Chondrocyte (in vitro differentiated cells): ENCODE measurements at places on chromosomes 2 and 18.

DNA sequence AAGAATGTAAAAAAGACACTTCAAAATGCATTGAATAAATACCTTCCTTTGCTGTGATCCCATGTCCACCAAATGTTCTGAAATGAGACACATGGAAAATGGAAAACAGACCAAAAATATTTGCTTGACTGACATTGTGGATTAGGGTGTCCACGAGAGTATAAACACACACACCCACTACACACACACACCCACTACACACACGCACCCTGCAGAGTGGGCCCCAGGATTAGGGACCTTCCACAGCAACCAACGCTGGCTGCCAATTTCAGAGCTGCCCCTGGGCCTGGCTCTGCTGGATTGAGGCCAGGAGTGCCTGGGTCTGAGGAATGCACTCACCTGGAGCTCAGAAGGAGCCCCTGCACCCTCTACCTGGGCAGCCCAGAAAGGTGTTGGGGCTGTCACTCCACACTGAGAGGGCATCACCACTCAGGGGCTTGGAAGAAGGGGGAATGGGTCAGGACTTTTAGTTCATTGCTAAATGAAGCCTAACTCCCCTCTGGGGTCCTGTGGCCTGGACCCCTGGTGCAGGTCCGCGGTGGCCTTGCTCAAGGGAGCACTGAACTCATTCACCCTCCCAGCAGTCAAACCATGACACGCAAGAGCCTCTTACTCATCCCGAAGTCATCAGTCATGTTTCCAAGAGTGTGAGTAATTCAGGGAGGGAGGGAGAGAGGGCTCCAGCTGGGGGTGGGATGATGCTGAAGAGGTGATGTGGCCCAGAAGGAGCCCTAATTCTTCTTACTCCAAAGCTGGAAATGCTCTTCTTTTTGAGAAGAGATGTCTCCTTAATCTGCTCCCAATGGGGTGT is 50.2 kb upstream of the PLB1 start:
- H3K4me1 ChIP-seq, result peaks cover 39% of the 10 kb centered on the region
- H3K4me3 ChIP-seq, result no peak overlapping the region
- DNase-seq, result no peak
- no peaks in the 10 kb centered on the region for H3K36me3 ChIP-seq
- H3K27ac ChIP-seq, result peak overlapping the region; percentile 88

- DNase-seq, result no peak
- no peak overlapping the region for H3K27ac ChIP-seq
- H3K4me3 ChIP-seq, result no peak overlapping the region
- no peaks in the 10 kb centered on the region for H3K27me3 ChIP-seq
These were observed 173.9 kb upstream of the ARL4C start for GRCh38 chr2:234670806-234671205.

- DNase-seq, result no peak
- H3K4me3 ChIP-seq, result no peak overlapping the region
- peaks cover 14% of the 10 kb centered on the region for H3K4me1 ChIP-seq
- no peaks in the 10 kb centered on the region for H3K36me3 ChIP-seq
These were observed 156.8 kb upstream of the RBMS1 start for GRCh38 chr2:160650196-160651118.

DNA sequence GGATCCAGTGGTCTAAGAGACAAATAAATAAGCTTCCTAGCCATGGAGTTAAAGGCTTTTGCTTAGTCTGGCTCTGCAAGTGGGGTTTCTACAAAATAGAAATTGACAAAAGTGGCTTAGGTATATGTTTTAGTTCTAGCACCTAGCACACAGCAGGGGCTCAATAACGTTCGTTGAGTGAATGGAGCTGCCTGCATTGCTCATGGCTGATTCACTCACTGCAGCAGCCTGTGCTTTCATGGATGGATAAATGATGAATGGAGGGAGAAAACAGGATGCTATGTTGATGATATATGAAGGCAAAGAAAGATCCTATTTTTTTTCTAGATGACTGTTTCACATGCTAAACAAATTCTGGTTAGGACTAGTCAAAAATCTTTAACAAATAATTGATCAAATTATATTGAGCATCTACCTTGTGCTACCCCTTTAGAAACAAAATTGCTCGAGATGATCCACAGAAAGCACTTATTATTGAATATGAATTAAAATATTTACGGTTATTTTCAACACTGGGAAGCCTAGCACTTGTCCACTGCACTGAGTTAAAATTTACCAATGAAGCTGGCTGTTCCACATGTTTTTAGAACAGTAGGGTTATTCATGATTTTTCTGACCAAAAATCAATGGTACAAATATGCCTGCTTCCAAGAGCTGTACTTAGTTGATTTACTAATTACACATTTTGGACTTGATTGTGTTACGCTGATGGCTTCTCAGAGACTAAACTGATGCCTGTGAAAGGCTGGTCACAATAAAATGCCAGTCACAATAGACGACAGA is 39.6 kb downstream of the HDHD2 start:
- H3K36me3 ChIP-seq, result peaks cover 24% of the 10 kb centered on the region
- no peaks in the 10 kb centered on the region for H3K27me3 ChIP-seq
- no peak overlapping the region for H3K4me3 ChIP-seq
- no peaks in the 10 kb centered on the region for H3K4me1 ChIP-seq
- DNase-seq, result no peak

GRCh38 chr2:110820128-110820527 is 87.8 kb downstream of the ACOXL start:
- no peak overlapping the region for H3K4me3 ChIP-seq
- DNase-seq, result no peak
- H3K36me3 ChIP-seq, result peaks cover 3% of the 10 kb centered on the region
- H3K4me1 ChIP-seq, result no peaks in the 10 kb centered on the region

DNA sequence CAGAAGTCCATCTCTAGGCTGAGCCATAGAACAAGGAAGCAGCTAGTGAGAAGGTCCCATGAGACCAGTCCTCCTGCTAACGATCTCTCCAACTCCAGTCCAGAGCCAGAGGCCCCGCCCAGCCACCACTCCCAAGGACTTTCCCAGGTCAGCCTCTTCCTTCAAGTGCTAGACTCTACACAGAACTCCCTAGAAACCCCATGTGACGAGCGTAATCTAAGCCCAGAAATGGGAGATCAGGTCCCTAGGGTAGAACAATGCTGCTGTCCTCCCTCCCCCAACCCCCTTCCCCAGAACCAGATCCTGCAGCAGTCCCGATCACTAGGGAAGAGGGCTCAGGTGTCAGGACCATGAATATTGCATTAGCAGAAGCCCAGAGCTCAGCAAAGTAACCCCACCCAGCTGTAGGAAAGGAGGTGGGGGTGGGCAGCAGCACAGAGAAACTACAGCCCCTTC is 6.9 kb downstream of the DCTN1 start:
- H3K4me3 ChIP-seq, result no peak overlapping the region
- DNase-seq, result no peak
- H3K36me3 ChIP-seq, result peaks cover 41% of the 10 kb centered on the region
- H3K27me3 ChIP-seq, result no peaks in the 10 kb centered on the region

DNA sequence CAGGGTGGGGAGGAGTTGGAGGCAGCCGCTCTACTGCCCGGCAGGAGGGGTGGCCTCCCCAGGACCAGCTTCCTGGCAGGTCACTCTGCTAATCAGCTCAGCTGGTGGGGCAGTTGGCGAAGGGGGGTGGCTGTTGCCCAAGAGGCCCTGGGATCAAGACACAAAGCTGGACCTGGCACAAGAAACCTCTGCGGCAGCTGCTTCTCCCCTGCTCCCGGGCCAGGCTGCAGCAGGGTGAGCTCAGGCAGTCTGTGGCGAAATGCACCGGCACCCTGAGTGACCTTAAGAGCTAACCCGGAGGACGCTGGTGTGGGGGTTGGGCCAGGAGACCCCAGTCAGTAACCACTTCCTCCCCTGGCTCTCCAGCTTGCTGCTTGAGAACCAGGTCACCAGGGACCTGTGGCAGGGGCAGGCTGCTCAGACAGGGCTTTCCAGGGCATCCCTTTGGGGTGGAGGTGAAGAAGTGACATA is 31.1 kb downstream of the TOGARAM2 start:
- no peak for DNase-seq
- H3K36me3 ChIP-seq, result no peaks in the 10 kb centered on the region
- H3K4me1 ChIP-seq, result peaks cover 45% of the 10 kb centered on the region
- H3K4me3 ChIP-seq, result no peak overlapping the region
- peaks cover 2% of the 10 kb centered on the region for H3K27me3 ChIP-seq

GRCh38 chr18:59547581-59548182 is 149.5 kb downstream of the CCBE1 start:
- peak overlapping the region; percentile 34 for H3K27ac ChIP-seq
- DNase-seq, result no peak
- H3K36me3 ChIP-seq, result no peaks in the 10 kb centered on the region

DNA sequence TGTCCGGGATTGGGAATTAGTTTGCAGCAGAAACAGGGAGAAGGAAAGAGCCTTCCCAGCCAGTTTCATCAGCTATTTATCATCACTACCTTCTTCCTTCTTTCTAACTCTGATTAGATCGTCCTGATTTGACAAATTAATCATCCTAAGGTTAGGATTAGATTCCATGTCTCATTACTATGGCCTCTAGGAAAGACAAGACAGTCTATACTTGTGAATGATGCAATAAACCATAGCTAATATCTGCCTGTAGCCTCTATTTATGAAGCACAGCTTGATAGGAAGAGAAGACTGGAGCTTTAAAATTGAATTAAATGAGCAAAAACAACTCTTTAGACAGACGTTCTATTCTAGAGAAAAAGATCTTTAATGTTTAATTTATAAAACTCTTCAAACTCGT is 25.2 kb upstream of the FRZB start:
- H3K4me3 ChIP-seq, result no peak overlapping the region
- no peak for DNase-seq
- H3K4me1 ChIP-seq, result peaks cover 55% of the 10 kb centered on the region
- H3K27ac ChIP-seq, result no peak overlapping the region

GRCh38 chr2:221802089-221802488 is 230.0 kb upstream of the EPHA4 start:
- H3K27me3 ChIP-seq, result peaks cover 5% of the 10 kb centered on the region
- no peaks in the 10 kb centered on the region for H3K36me3 ChIP-seq
- no peak overlapping the region for H3K4me3 ChIP-seq
- no peak overlapping the region for H3K27ac ChIP-seq

DNA sequence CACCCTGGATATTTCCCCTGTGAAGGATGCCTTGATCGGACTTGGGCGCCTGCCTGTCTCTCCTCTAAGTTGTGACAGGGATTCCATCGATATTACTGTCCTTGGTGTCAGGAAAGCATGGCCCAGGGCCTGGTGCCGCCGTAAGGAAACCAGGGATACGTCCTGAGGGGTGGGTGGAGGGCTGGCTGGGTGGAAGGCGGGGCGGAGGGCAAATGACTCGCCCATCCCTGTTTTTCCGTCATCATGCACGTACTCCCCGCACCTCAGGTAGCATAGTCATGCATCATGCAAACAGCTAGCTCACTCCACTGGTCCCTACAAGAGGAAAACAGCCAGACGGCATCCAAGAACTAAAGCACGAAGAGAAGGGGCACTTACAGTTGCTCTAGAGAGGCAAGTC is 57.1 kb downstream of the PXDN start:
- H3K4me1 ChIP-seq, result peaks cover 29% of the 10 kb centered on the region
- H3K27me3 ChIP-seq, result no peaks in the 10 kb centered on the region
- H3K4me3 ChIP-seq, result no peak overlapping the region
- DNase-seq, result no peak

GRCh38 chr2:14297340-14297739 is 335.2 kb upstream of the LRATD1 start:
- H3K4me1 ChIP-seq, result no peaks in the 10 kb centered on the region
- DNase-seq, result no peak
- H3K27me3 ChIP-seq, result peaks cover 5% of the 10 kb centered on the region
- H3K27ac ChIP-seq, result no peak overlapping the region
- H3K36me3 ChIP-seq, result no peaks in the 10 kb centered on the region

GRCh38 chr2:29921560-29921915 is at the start of gene ALK:
Gene ALK (minus strand): TSS chr2:29921586. CDS start chr2:29920659, 927 bp downstream.
- H3K4me3 ChIP-seq, result peak within 1 kb of the TSS; percentile 64
- H3K4me1 ChIP-seq, result peaks cover 13% of the 10 kb centered on the region
- peaks cover 59% of the 10 kb centered on the region for H3K27me3 ChIP-seq
- H3K27ac ChIP-seq, result no peak within 1 kb of the TSS

GRCh38 chr2:175317751-175318150 is 136.2 kb upstream of the ATP5MC3 start:
- H3K27ac ChIP-seq, result no peak overlapping the region
- no peaks in the 10 kb centered on the region for H3K4me1 ChIP-seq
- no peak overlapping the region for H3K4me3 ChIP-seq
- H3K27me3 ChIP-seq, result peaks cover 22% of the 10 kb centered on the region
- no peaks in the 10 kb centered on the region for H3K36me3 ChIP-seq

- H3K4me1 ChIP-seq, result no peaks in the 10 kb centered on the region
- H3K27ac ChIP-seq, result no peak overlapping the region
- H3K36me3 ChIP-seq, result no peaks in the 10 kb centered on the region
- no peaks in the 10 kb centered on the region for H3K27me3 ChIP-seq
These were observed 281.2 kb upstream of the LYPD1 start for GRCh38 chr2:132951008-132951714.

GRCh38 chr18:68186039-68186438 is 528.9 kb downstream of the TMX3 start:
- H3K4me3 ChIP-seq, result no peak overlapping the region
